Body of pancreas (tissue), 4 donors: ENCODE measurements at places on chromosomes 7 and 10. TPM values are rescaled to one million over a fixed set of nuclear protein-coding genes. Genes with fewer than 3 reads are reported as not detected.

LBX1 gene
- total RNA-seq: not detected

- no peak for DNase-seq
- H3K4me3 ChIP-seq: no peak overlapping the region
- no peak overlapping the region for H3K27ac ChIP-seq
- H3K4me1 ChIP-seq: peaks cover 24% of the 10 kb centered on the region
- no peaks in the 10 kb centered on the region for H3K27me3 ChIP-seq
Observed at GRCh38 chr10:35339942-35340341, 3.6 kb downstream of the CCNY start.

DNA sequence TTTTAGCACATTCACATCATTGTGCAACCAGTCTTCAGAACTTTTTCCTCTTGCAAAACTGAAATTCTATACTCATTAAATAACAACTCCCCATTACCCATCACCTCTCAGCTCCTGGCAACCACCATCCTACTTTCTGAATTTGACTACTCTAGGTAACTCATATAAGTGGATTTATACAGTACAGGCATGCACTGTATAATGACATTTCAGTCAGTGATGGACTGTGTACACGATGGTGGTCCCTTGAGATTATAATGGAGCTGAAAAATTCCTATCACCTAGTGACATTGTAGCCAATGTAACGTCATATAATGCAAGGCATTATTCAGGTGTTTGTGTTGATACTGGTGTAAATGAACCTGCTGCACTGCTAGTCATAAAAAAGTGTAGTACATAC lies 60.1 kb downstream of the BTRC start:
- H3K27me3 ChIP-seq: no peaks in the 10 kb centered on the region
- H3K4me3 ChIP-seq: no peak overlapping the region
- H3K4me1 ChIP-seq: no peaks in the 10 kb centered on the region
- no peaks in the 10 kb centered on the region for H3K36me3 ChIP-seq
- no peak for DNase-seq

DNA sequence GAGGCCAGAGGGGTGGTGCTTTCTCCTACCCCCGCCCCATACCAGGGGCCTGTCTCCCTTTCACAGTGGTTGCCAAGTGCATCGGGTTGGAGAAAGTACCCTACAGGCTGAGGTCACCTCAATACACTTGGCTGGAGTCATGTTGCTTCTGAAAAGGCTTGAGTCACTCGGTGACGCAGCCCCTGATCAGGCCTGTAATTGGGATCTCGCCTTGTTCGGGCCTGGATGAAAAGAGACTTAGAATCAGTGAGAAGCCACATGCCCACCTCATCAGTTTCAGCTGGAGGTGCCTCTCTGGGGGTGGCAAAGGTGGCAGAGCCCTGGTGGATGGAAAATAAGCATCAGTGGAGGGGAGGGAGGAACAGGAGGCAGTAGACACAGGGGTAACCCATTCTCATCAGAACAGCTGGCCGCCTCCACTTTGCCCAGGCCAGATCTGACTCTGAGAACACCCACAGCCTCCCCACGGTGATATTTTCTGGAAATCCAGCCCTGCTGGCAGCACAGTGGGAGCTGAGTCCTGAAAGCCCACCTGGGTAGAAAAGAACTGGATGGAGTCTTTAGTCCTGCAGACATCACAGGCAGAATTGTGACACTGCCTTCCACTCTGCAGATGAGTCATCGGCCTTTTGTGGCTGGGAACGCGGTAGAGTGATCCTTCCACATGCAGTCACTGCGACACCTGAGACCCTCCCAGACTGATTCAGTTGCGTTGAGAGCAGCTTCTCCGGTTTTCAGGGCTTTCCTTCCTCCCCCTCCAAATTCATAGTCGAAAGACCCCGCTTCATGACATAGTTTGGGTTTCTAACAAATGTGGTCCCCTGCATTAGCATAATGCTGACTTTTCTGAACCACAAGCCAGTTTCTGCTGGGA lies 108.0 kb downstream of the GRK5 start:
- no peaks in the 10 kb centered on the region for H3K36me3 ChIP-seq
- H3K4me1 ChIP-seq: no peaks in the 10 kb centered on the region
- H3K4me3 ChIP-seq: no peak overlapping the region
- H3K27me3 ChIP-seq: no peaks in the 10 kb centered on the region
- no peak overlapping the region for H3K27ac ChIP-seq

GRCh38 chr7:115635876-115636275 lies 394.7 kb downstream of the TFEC start:
- H3K27ac ChIP-seq: no peak overlapping the region
- peaks cover 6% of the 10 kb centered on the region for H3K4me1 ChIP-seq
- no peak for DNase-seq
- no peak overlapping the region for H3K4me3 ChIP-seq
- H3K27me3 ChIP-seq: no peaks in the 10 kb centered on the region

DNA sequence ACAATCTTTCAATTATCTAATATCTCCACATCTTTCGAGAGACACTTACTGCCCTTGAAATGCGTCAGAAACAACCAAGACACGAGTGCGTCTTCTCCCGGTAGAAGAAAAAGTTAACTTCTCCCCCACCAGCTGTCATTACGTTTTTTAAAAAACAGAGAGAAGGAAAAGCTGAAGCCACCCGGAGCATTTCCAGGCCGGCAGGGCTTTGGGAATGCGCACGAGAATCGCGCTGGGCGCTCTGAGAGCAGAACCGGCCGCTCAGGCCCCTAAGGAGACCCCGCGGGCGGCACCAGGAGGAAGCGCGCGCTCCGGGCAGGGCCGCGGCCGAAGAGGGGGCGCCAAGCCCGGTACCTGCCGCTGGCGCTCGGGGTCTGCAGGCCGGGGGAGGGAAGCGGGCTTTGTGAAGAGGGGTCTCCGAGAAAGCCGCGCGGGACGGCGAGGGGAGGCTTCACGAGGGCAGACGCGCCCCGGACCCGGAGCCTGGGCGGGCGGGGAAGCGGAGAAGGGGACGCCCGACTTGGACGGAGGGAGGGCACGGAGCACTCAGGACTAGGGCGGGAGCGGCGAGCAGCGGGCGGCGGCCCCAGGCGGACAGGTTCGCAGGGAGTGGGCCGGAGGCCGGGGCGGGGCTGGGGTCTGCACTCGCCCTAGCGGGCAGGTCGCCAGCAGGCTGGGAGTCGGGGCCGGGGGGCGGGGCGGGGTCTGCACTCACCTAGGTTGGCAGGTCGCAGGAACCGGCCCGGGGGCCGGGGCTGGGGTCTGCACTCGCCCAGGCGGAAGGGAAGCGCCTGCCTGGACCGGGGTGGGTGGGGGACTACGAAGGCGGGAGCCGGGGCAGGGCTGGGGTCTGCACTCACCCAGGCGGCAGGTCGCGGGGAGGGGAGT lies 932 bp downstream of the ESYT2 start:
- peak overlapping the region; percentile 81 for H3K4me3 ChIP-seq
- DNase-seq: peak; percentile 59
- H3K36me3 ChIP-seq: no peaks in the 10 kb centered on the region
- H3K4me1 ChIP-seq: peaks cover 26% of the 10 kb centered on the region
- H3K27ac ChIP-seq: peak overlapping the region; percentile 100

- H3K4me1 ChIP-seq: no peaks in the 10 kb centered on the region
- H3K4me3 ChIP-seq: no peak overlapping the region
- H3K27me3 ChIP-seq: no peaks in the 10 kb centered on the region
- no peak for DNase-seq
- H3K27ac ChIP-seq: no peak overlapping the region
Observed at GRCh38 chr10:8323428-8324054, 269.1 kb downstream of the GATA3 start.

DNA sequence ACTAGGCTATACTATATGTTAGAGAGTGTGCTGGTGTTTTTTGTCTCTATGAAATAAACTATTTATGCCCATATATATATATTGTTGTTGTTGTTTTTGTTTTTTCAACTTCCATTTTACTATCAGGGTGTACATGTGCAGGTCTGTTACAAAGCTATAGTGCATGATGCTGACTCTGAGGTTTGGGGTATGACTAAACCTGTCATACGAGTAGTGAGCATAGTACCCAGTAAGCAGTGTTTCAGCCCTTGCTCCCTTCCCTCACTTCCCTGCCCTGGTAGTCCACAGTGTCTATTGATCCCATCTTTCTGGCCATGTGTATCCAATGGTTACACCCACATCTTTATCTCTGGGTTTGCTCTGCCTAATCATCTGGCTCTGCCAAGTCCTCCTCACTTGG lies 101.8 kb downstream of the FAS start:
- no peaks in the 10 kb centered on the region for H3K4me1 ChIP-seq
- no peaks in the 10 kb centered on the region for H3K27me3 ChIP-seq
- no peak overlapping the region for H3K4me3 ChIP-seq
- DNase-seq: no peak
- H3K27ac ChIP-seq: no peak overlapping the region
- no peaks in the 10 kb centered on the region for H3K36me3 ChIP-seq

DNA sequence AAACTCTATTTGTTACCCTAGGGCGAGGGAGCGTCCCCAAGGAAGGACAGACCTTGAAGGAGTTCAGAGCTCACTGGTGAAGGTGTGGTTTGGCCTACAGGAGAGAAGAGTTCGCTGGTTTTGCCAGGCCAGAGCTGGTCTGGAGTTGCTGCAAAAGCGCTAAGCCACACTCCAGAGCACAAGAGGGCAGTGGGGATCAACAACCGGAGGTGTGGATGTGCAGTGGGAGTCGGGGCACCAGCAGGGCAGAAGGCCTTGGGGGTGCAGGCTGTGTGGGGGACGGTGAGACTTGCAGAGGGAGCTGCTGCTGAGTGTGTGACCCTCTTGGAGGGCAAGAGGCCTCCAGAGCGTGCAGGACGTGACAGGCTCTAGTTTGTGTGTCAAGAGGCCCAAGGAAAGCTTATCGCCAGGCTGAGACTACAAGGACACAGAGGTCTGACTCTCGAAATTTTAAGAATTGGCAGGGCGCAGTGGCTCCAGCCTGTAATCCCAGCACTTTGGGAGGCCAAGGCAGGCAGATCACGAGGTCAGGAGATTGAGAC lies 14.3 kb upstream of the CUL1 start:
- no peak overlapping the region for H3K27ac ChIP-seq
- no peaks in the 10 kb centered on the region for H3K4me1 ChIP-seq
- H3K27me3 ChIP-seq: no peaks in the 10 kb centered on the region
- no peak overlapping the region for H3K4me3 ChIP-seq

- H3K4me1 ChIP-seq: peaks cover 20% of the 10 kb centered on the region
- H3K4me3 ChIP-seq: no peak overlapping the region
- no peak for DNase-seq
- H3K36me3 ChIP-seq: no peaks in the 10 kb centered on the region
- H3K27me3 ChIP-seq: no peaks in the 10 kb centered on the region
Observed at GRCh38 chr10:29545122-29545521, 89.6 kb downstream of the SVIL start.

DNA sequence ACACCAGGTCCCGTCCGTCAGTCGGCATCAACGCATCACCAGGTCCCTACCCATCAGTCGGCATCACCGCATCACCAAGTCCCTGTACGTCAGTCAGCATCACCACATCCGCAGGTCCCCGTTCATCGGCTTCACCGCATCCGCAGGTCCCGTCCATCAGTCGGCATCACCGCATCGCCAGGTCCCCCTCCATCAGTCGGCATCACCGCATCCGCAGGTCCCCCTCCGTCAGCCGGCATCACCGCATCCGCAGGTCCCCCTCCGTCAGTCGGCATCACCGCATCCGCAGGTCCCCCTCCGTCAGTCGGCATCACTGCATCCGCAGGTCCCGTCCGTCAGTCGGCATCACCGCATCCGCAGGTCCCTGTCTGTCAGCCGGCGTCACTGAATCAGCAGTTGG lies 55.1 kb downstream of the IGF2BP3 start:
- no peak for DNase-seq
- no peaks in the 10 kb centered on the region for H3K4me1 ChIP-seq
- H3K27me3 ChIP-seq: no peaks in the 10 kb centered on the region
- no peak overlapping the region for H3K4me3 ChIP-seq
- H3K27ac ChIP-seq: no peak overlapping the region

DNA sequence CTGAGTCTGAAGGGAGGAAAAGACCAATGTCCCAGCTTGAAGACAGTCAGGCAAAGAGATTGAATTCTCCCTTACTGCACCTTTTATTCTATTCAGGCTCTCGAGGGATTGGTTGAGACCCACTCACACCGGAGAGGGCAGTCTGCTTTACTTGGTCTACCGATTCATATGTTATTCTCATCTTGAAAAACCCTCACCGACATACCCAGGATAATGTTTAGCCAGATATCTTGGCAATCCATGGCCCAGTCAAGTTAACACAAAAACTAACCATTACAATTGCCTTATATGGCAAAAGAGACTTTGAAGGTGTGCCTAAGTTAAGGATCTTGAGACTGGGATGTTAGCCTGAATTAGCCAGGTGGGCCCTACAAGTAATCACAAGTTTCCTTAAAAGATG lies 53.8 kb upstream of the BET1 start:
- H3K4me1 ChIP-seq: no peaks in the 10 kb centered on the region
- H3K27ac ChIP-seq: no peak overlapping the region
- no peak overlapping the region for H3K4me3 ChIP-seq
- H3K36me3 ChIP-seq: no peaks in the 10 kb centered on the region
- no peak for DNase-seq

GRCh38 chr7:34333184-34333583 lies 324.8 kb upstream of the NPSR1 start:
- H3K27ac ChIP-seq: no peak overlapping the region
- no peaks in the 10 kb centered on the region for H3K36me3 ChIP-seq
- H3K27me3 ChIP-seq: no peaks in the 10 kb centered on the region

GRCh38 chr10:117316701-117317100 lies 58.5 kb downstream of the PDZD8 start:
- H3K27me3 ChIP-seq: no peaks in the 10 kb centered on the region
- no peak overlapping the region for H3K4me3 ChIP-seq
- no peak for DNase-seq
- H3K27ac ChIP-seq: no peak overlapping the region

LIPJ gene
- 0.99 TPM for total RNA-seq

GRCh38 chr7:110095372-110096052 lies 995.4 kb upstream of the LRRN3 start:
- H3K4me3 ChIP-seq: no peak overlapping the region
- H3K27me3 ChIP-seq: no peaks in the 10 kb centered on the region
- no peaks in the 10 kb centered on the region for H3K36me3 ChIP-seq

- no peak overlapping the region for H3K27ac ChIP-seq
- peaks cover 18% of the 10 kb centered on the region for H3K4me1 ChIP-seq
- no peaks in the 10 kb centered on the region for H3K36me3 ChIP-seq
Observed at GRCh38 chr10:52314822-52315552, 906 bp downstream of the DKK1 start.

- DNase-seq: no peak
- H3K4me1 ChIP-seq: peaks cover 18% of the 10 kb centered on the region
- H3K36me3 ChIP-seq: no peaks in the 10 kb centered on the region
- no peak overlapping the region for H3K27ac ChIP-seq
Observed at GRCh38 chr10:30420266-30420665, 13.7 kb upstream of the MAP3K8 start.

DNA sequence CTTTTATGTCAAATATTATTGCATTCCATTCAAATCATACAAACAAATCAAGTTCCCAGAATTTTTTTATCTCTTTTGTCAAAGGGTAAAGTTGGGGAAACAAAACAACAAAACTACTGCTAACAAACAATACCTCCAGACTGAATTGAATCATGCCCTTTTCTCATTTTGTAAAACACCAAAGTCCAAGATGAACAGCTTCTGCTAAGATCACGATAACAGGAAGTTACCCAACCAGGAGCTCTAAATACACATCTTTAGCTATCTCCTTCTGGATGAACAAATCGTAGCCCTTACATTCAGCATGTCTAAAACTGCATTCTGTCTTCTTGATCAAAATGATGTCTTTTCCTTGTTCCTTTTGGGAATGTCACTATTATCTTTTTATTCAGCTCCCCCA lies 97.4 kb downstream of the CTTNBP2 start:
- no peaks in the 10 kb centered on the region for H3K36me3 ChIP-seq
- no peak for DNase-seq
- no peaks in the 10 kb centered on the region for H3K27me3 ChIP-seq
- H3K4me1 ChIP-seq: no peaks in the 10 kb centered on the region
- no peak overlapping the region for H3K4me3 ChIP-seq
